Chondrocyte (in vitro differentiated cells): ENCODE measurements at places on chromosomes 5 and 9.

- no peak for DNase-seq
Measured at GRCh38 chr5:132468656-132469379, 21.8 kb downstream of the IRF1 start.

GRCh38 chr5:175621971-175622370, 35.9 kb upstream of the HRH2 start:
- DNase-seq: no peak

DNA sequence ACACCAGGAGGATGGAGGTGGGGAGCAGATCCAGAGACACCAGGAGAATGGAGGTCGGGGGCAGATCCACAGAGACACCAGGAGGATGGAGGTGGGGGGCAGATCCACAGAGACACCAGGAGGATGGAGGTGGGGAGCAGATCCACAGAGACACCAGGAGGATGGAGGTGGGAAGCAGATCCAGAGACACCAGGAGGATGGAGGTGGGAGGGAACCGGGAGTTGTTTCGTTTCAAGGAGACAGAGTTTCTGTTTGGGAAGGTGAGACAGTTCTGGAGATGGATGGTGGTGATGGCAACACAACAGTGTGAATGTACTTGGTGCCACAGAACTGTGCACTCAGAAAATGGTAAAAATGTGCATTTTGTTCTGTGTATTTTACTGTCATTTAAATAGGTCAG, 9.0 kb upstream of the INPP5E start:
- no peak for DNase-seq

DNA sequence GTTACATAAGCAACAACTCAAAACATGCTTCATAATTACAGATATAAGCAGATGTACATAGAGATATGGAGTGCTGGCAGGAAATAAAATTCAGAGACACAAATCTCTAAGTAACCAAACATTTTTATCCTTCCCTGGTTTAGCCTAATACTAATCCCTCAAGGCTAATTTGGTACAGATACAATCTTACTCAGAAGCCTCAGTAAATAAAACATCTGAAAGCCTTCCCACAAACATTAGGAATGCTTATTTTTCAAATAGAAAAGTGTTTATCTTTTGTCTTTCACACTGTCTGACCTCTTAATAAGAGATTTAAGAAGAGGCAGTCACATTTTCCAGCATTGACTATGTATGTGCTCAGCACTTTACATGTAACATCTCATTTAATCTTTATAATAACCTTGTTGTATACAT, 399.4 kb downstream of the ARRDC3 start:
- DNase-seq: no peak

- no peak for DNase-seq
Measured at GRCh38 chr5:11504065-11504885, 400.0 kb downstream of the CTNND2 start.

DNA sequence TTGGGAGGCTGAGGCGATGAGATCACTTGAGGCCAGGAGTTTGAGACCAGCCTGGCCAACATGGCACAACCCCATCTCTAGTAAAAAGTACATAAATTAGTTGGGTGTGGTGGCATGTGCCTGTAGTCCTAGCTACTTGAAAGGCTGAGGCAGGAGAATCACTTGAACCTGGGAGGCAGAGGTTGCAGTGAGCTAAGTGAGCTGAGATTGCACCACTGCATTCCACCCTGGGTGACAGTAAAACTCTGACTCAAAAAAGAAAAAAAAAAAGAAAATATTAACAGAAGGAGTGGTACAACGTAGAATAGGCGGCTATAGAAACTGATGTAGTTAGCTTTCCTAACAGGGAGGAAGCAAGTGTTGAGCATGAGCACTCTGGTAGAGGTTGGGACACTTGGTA, 59.9 kb downstream of the PBX3 start:
- no peak for DNase-seq

DNA sequence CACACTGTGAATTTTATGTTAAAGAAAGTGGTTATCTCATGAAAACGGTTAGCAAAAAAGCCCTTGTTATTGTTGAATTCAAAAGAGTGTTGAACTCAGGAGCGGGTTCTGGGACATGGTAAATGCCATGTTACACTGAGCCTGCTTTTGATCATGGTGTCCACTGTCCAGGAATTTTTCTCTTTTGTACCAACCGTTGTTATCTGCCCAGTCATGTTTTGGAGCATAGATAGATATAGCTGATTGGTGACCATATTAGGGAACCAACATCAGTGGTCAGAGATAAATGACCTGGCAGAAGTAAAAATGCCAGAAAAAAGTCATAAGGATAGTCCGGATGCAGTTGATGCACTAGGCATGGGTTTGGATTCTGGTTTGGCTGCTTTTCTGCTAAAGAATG, 29.3 kb downstream of the DOCK2 start:
- DNase-seq: no peak

DNA sequence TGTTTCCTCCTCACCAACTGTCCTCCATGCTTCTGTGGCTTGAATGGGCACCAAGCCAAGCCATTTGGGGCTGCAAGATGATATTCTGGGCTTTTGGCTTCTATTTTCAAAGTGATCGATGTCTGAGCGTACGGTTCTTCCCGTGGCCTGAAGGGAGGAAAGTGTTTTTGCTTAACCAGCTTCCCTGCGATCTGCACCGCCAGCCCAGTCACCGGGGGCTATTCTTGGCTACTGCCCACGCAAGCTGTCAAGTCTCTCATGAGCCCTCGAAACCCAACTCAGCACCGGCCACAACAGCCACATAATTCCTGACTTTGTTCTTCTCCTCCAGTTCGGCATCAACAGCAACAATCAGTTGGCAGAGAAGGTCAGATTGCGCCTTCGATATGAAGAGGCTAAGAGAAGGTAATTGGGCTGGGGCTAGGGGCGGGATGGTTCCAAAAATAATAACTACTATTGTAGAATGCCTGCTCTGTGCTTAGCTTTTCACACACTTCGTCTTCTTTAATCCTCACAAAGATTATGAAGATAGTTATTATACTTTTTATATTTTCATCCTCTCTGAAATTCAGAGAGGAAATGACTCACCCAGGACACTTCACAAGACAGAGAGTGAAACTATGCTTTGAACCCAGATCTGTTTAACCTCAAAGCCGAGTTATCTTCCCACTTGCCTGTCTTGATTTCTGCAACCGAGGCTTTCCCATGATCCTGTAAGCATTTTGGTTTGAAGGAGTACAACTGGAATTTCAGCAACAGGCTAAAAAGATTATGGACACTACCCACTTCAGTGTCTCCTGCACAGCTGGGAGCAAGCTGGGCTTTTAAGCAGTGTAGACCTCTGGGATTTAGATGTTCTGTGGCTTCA, 76.4 kb upstream of the RARS1 start:
- DNase-seq: no peak
